ENCODE measurements at places on chromosomes 5 and 9.
A peak's percentile ranks its signal among the peaks of the same experiment; 100 is the strongest.

DNA sequence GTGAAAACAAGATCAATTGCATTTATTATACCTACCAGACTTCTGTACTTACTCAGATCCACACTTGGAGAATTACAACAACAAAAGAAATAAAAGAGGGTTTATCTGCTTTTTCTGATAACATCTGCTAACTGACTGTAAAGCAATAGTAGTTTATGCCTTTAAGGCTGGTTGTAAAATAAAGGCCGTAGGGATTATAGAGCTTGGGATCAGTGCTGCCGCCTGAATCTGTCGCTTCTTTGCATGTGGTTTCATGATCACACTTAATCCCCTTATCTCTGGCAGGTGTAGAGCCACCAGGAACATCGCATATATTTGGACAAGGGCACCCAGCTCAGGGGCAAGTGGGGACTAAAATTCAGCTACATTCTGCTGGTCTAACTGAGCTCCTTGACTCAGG is 146.7 kb downstream of the CCDC192 start:
- no peak for DNase-seq

- no peak for DNase-seq
These were observed 6.6 kb downstream of the ATP6V1G1 start for GRCh38 chr9:114594136-114594535.

GRCh38 chr9:126973651-126974529 is 59.3 kb downstream of the RALGPS1 start:
- no peak for DNase-seq

DNA sequence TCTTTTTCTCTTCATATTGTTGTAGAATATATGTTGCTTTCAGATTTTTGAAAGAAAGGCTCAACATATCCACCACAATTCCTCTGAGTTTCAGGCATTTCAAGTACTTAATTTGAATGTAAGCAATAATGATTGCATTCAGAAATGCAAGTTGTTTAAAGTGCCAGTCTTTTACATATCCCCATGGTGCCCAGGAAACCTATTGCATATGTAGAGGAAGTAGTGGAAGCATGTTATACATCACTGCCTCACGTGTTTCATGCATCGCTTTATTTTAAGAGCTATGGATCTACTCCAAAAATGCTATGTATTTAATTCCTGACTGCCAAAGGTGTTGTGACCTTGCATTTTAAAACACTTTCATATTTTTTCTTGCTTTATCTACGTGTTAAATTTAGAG is 28.1 kb downstream of the CPEB4 start:
- DNase-seq, result no peak

DNA sequence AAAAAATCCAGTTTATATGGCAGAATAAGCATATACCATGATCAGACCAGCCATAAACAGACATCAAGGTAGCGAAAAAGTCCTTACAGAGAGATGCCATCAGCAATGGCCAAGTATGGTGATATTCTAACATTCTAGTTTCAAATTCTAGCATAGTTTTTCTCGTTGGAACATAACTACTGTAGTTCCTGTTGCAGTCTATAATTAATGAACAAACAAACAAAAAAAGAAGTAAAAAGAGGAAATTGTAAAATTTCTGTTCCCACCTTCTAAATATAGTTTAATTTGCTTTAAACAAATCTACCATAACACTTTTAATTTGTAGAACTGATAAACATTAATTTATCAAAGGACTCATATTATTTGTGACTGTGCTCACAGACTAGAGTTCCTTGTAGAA is 9.9 kb upstream of the CD180 start:
- no peak for DNase-seq

GRCh38 chr5:152683205-152683604 is 278.1 kb upstream of the NMUR2 start:
- DNase-seq, result no peak

DNA sequence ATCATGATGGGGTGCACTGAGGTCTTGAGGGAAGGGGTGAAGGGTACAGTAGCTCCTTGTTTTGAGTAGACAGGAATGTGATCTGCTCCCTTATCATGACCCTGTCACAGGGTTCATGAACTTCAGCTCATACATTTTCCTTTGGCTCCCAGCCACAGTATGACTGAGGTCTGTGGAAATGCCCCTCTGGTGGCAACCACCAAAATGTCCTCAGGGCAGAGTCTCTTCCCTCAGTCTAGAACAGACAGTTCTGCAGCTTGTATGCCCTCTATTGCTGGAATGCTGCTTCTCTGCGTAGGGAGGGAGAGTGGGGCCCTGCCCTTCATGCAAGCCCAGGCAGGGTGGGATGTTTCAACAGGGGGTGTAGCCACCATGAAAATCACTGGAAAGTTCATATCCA is 53.8 kb upstream of the SNCAIP start:
- no peak for DNase-seq

DNA sequence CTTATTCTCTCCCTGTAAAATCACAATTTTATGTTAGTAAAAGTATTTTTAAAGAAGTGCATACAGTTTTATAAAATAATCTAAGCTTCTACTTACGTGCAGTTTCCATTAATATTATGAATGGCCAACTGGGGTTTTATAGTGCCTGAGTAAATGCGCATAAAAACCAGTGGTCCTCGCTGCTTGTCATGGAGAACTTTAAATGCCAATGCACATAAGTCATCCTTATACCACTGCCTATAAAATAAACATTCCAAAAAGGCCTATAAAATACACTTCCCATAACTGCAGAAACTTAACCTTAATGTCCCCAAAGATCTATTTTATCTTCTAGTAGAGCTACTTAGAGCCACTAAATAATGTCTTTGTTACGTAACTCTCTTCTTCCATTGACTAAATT is 28.5 kb downstream of the GFM2 start:
- DNase-seq, result no peak

GRCh38 chr9:122551371-122551770 is 1.5 kb upstream of the OR1N2 start:
- DNase-seq, result no peak

DNA sequence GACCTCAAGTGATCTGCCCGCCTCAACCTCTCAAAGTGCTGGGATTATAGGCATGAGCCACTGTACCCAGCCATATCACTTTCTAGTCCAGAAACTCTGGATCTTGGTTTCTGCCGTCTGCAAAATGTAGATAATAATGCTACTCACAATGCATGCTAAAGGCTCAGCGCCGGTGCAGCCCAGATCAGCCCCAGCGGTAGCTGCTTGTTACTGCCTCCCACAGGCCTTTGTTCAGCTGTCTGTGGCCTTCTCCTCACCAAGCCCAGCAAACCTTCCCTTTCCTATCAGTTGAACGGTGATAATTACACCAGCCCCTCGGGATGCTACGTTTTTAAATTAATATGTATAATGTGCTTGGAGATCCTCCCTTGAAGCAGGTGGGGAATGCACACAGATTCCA is 26.2 kb upstream of the MSX2 start:
- DNase-seq, result no peak

DNA sequence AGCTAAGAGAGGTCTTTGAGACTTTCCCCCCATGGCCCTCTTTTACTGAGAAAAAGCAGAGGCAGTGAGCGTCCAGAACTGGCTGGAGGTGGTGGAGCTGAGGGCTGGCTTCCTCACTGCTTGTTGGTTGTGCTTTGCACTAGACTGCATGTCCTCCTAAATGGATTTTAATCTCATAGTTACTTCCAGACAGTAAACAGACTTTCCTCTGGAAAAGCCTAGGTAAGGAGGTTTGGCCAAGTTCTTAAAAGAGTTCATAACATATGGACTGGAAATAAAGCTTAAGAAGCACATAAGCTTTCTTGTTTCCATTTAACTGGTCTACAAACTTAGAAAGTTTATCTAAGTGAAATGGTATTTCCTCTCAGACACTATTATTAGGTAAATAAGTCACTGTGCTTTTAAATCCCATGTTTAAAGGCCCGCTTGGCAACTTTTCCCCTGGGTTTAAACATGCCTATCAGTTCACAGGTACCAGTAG is 2.0 kb downstream of the ASPN start:
- DNase-seq, result peak; percentile 81
